ENCODE measurements at places on chromosomes 12 and 14.
A peak's percentile ranks its signal among the peaks of the same experiment; 100 is the strongest.

DNA sequence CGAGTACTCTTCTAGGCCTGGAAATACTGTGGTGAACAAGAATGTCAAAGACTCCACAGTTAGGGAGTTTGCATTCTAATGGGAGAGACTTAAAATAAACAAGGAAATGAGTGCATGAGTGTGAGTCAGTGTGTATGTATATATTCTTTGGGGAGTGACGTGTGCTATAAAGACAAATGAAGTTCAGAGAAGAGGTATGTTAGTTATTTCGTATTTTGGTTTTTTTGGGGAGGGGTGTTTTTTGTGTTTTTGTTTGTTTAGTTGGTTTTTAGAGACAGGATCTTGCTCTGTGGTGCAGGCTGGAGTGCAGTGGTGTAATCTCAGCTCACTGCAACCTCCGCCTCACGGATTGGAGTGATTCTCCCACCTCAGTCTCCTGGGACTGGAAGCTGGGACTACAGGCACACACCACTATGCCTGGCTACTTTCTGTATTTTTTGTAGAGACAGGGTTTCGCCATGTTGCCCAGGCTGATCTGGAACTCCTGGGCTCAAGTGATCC is 74.3 kb downstream of the SRGAP1 start:
- DNase-seq: peak; percentile 47

DNA sequence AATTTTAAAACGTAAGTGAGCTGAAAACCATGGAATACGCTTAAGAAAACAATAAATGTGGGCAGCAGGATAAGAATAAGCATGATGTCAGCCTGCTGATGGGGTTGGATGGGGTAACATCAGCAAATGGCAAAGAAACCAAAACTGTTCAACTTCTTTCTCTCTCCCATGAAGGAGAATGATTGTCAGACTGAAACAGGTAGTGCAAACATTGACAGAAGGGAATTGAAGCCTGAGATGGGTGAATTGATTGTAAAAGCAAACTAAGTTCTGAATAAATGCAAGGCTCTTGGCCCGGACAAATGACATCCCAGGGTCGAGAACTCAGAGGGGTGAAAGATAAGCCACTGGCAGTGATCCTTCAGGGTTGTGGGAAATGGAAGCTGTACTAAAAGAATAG is 182.6 kb downstream of the ETV6 start:
- peak; percentile 69 for DNase-seq

- no peak for DNase-seq
These were observed 38.7 kb downstream of the ADGRD1 start for GRCh38 chr12:130992448-130992847.

DNA sequence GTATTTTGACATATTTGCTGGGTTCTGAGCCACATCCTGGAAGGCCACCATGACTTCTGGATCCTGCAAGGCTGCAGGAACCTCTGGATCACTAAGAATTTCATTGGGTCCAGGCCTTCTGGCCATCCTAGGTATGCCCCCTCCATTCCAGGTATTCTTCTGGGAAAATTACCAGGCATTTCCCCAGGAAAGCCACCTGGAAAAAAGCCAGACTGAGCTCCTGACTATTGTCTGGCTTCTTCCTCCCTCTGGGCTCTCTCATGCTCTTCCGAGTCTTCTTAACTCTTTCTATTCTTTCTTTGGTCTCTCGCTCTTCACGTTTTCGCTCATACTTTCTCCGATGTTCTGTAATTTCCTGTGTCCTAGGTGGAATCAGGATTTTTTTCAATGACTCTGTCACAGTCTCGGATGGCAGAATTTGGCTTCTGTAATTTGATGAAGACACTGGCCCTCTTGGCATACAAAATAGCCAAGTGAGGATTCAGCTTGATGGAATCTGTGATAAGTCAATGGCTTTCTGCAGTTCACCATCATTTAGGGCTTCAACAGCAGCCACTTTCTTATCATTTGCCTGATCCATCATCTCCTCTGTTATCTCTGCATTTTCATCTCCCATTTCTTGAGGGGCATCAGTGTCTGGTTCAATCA is 42.6 kb downstream of the ATP23 start:
- no peak for DNase-seq

DNA sequence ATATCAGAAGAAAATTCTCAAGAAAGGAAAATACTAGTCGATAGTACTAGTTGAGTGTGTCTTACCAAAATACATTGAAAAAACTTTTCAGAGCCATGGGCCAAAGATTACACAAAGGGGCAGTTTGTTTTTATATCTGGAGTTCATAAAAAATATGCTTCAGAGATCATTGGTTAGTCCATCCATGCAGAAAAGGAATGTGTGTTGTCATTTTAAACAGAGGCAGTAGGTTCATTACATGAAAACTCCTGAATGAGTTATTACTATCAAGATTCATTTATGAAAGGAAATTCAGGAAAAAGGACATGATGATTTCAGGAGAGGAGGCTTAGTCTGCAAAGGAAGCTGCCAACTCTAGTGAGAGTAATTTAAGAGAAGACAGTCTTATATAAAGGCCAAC is 354.8 kb downstream of the AEBP2 start:
- no peak for DNase-seq

GRCh38 chr12:80700327-80700726 is 7.1 kb upstream of the MYF6 start:
- DNase-seq: no peak

- DNase-seq: peak; percentile 3
These were observed 275.6 kb downstream of the AACS start for GRCh38 chr12:125340791-125341190.

DNA sequence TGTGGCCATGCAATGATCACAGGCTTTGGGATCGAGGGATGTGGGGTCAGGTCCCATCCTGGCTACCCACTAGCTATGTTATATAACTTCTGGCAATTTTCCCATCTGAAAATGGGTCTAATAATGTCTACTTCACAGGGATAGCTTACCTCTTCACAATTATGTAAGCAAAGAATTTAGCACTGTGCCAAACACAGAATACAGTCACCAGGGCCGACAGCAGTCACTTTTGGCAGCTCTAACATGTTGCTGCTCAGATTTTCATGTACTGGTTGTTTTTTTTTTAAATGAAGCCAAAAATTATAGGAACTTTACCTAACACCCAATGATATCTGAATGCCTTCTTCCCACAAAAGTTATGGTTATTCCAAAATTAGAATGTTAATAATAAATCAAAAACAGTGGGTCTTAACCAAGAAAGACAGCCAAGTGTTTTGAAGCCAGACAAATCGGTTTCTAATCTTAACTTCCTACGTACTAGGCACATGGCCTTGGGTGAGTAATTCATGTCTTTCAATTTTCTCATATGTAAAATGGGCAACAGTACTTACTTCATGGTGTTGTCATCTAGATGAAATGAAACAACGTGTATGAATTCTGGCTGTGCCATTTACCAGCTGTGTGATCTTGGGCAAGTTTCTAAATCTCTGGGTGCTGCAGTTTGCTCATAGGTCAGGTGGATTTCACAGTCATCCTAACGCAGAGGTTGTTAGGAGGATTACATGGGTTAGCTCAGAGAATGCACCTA is 13.0 kb upstream of the PCED1B start:
- DNase-seq: no peak

- DNase-seq: peak; percentile 73
These were observed 26.9 kb downstream of the GSTZ1 start for GRCh38 chr14:77347751-77348150.

Data from inflammatory macrophage treated with lipopolysaccharide for 1 hour (primary cell).